ENCODE measurements at places on chromosomes 3 and 15.
A peak's percentile ranks its signal among the peaks of the same experiment; 100 is the strongest.

GRCh38 chr3:155805204-155805801 is 775 bp downstream of the C3orf33 start:
- peak; percentile 5 for DNase-seq

DNA sequence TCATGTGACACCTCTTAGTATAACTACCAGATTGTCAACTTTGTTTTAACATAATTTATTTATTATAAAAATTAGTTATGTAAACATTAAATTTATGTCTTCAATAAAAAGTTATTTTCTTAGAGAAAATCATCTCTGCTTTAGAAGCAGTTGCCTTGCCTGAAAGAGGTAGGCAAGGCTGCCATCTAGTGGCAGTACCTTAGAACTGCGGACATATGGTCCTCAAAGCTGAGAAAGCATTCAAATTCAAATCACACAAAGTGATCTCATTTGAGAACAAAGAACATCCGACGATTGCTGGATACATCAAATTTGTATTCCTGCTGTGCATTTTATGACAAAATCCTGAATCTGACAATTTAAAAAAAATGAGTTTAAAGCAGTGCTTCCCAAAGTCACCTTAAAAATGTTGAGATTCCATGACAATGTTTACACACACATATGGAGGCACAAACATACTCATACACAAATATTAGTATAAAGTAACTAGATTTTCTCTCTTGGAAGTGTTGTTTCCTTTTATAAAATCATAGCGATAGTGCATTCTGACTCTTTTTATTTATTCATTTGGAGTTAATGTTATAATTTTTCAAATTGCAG is 617.4 kb downstream of the CADM2 start:
- DNase-seq, result peak; percentile 42

DNA sequence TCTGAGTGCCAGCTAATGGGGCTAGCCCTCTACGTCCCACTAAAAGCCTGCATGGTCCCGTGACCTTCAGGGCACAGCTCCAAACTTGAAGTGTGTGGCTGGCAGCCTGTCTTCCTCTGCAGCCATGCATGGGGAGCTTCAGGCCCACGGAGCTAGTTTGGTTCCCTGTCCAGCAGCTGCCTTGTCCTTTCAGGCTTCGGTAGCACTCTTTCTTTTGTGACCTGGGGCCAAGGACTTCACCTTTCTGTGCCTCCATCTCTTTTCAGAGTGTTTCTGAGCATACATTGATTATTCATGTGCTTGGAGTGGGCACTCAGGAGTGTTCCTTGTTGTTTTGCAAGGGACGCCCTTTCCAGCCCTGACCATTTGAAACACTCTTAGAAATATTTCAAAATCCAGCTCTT is 155.2 kb downstream of the DNAJB8 start:
- DNase-seq, result no peak

DNA sequence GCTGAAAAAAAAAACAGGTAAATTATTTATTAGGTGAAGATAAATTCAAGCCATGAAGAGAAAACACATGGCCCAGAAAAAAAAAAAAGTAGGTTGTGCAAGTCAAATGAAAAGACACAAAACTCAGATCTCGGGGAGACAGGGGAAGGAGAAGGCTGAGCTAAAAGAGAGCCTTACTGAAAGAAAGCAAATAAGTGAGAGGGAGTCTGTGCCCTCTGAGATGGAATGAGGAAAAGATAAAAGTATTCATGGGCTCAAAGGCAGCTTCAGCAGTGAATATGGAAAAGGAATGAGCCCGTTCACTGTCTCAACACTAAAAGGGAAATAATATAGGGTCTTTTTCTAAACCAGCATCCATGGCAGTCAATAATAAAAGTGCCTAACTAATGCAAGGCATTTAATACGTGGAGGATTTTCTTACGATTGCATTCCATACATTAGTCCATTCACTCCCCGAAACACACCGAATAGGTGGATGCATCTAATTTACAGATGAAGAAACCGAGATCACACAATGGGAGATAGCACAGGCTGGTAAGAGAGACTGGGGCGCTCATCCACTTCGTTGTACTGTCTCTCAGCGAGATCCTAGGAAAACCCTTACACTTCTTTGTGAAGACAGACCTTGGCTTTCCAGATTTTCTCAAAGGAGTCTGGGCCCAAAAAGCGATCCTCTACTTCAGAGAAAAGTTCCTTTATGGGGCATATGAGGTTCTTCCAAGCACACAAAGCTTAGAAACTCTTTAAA is 1.1 kb downstream of the TFDP2 start:
- DNase-seq, result peak; percentile 5

DNA sequence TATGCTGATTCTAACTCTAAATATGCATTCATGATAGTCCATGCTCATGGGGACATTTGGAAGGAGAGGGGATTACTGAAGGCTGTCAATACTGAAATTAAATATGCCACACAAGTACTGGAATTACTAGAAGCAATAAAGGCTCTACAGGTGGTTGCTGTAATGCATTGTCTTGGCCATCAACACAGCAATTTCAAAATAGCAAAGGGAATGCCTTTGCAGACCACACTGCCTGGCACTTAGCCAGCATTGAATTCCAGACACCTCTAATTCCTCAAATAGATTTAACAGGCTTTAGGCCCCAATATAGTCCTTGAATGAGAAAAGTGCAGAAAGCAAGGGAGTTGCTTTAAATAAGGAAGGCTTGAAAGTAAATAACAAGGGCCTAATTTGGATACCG is 115.8 kb upstream of the PLCL2 start:
- DNase-seq, result no peak

- no peak for DNase-seq
Measured at GRCh38 chr3:56590814-56591213, 33.8 kb downstream of the CCDC66 start.

GRCh38 chr3:63753567-63753966 is 65.5 kb upstream of the C3orf49 start:
- DNase-seq, result no peak

DNA sequence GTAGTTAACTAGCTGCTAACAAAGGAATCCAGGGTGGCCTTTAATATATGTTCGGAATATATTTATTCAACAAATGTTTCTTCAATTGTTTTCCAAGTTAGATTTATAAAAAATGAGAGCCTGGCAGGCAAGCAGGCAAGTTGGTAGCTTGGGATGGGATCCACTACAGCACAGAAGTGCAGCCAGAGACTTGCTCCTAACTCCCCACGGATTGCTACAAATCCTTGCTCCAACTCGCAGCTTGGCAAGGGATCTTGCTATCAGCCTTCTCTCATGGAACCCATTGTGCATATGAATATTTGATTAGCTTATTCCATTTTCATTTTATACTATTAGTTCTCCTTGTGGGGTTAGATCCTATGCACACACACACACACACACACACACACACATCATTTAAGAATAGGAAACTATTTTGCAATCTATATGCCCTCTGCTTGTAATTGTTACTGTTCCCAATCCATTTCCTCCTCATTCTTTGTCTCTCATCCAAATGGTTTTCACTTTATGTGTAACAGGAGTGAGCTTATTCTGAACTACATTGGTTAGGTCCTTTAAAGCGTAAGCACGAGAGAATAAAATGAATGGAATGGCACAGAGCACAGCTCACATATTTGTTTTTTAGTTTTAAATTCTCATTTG is 505.6 kb downstream of the LPP start:
- DNase-seq, result no peak

GRCh38 chr15:66586155-66586976 is 20.6 kb upstream of the LCTL start:
- DNase-seq, result no peak

GRCh38 chr15:73637527-73637926 is 4.3 kb upstream of the NPTN start:
- DNase-seq, result no peak

GRCh38 chr3:64209866-64210621 is 15.2 kb downstream of the PRICKLE2 start:
- DNase-seq, result no peak

DNA sequence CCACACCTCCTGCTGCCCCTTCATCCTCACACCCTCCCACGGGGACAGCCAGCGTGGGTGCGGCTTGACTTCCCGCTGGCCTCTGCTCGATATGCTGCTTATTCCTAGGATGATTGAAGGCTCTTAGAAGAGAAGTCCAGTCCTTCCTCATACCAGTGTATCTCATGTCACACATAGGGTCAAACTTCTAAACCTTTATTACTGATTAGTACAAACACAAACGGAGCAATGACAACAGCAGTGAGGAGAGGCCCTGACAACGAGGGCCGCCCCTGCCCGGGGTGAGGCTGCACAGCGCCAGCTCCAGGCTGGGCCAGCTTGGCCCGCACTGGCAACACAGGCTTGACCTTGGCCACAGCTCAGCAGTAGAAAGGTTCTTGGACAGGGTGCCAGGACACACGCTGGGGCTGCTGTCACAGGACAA is 3.7 kb downstream of the CIB1 start:
- no peak for DNase-seq

DNA sequence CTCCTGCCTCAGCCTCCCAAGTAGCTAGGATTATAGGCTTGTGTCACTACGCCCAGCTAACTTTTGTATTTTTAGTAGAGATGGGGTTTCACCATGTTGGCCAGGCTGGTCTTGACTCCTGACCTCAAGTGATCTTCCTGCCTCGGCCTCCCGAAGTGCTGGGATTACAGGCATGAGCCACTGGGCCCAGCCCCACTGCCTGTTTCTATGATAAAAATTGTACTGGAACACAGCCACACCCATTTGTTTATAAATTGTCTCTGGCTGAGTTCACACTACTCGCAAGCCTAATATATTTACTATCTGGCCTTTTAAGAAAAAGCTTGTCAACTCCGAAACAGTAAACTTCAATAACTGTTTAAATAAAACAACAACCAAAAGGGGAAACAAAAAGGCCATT is 309.4 kb upstream of the WNT5A start:
- DNase-seq, result no peak

GRCh38 chr3:111747490-111747889 is 111.6 kb upstream of the PHLDB2 start:
- DNase-seq, result no peak

DNA sequence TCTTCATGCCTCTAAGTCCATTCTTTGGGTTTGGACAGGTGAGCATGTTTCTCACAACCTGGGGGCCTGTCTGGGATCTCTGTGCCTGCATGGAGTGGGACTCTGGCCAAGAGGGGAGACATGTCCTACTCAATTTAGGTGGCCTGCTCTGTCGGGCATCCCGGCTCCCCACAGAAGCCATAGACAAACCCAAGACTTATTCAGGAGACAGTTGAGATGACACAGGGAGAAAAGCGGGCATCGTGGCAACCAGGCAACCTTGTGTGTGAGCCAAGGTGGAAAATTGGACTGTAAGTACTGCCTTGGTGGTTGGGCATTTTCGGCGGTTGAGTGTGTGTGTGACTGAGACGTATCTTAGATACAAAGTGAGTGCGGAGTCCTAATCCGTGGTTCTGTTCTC is 40.5 kb downstream of the PPCDC start:
- no peak for DNase-seq

- DNase-seq, result peak; percentile 22
Measured at GRCh38 chr3:134373271-134374104, 759 bp downstream of the AMOTL2 start.

DNA sequence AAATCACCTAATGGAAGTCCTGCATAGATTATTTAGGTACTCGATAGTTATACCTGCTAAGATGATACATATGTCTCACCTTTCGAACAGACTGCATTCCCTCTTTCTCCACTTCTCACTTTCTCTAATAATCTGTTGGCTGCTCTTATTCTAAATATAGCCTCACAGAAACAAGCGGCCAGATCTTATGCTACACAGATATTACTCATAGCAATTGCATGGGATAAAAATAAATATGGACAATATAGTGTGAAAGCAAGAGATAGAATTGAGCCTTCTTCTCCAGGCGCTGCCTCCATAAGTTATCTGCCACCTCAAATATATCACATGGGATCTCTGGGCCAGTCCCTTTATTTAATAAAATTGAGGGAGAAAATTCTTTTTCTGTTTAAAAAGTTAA is 29.5 kb upstream of the TGFBR2 start:
- DNase-seq, result no peak

DNA sequence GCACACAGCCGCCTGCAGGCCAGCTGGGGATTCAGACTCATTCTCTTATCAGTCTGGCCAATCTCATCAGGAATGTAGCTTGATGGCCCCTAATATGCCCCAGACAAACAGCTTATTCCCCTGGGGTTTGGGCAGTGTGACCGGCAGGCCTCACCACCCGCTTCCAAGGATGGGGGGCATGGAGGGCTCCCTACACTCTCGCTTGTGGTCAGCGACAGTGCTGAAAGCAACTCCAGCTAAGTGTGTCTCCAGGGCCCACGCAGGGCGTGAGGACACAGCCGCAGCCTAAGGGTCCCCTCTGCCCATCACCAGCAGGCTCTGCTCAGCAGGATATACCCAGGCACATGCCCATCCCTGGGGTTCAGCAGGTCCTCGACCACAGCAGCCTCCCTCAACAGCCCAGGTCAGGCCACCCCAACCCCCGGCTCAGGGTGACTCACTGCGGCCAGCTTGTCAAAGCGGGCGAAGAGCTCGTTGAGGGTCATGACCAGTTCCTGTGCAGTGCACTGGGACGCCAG is 116.7 kb downstream of the ADCY5 start:
- no peak for DNase-seq

- DNase-seq, result no peak
Measured at GRCh38 chr3:64765947-64766346, 78.1 kb upstream of the ADAMTS9 start.

DNA sequence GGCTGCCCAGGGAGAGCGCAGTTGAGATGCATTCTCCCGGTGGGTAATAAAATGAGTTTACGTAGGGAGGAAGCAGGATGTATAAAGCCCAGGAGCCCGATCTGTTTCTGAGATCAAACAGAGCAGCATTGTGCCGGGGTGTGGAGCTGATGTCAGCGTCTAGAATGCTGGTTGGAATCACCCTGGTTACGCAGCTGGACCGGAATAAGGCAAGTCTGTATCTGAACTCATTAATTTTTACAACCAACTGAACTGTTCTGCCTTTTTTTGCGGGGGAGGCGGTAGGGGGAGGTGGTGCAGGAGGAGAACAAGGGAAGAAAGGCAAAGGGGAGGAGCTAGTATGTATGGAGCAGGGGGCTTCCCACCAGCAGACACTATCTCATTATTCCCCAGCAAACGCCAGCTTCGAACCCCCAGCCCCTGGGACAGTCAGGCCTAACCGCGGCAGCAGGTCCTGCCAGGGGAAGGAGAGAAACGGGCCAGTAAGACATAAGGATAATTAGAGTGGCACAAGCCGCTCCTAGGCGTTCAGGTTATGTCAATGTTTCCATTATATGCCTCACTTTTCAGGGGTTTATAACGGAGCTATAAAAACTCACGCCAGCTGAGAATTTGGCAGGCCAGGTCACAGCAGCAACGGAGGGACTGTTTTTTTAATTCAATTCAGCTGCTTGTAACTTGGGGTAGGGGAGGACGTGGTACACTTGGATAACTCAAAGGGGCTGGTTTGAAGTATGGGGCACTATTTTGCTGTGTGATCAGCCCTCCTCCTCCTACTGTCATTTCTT is 175.3 kb upstream of the HES1 start:
- no peak for DNase-seq

- DNase-seq, result no peak
Measured at GRCh38 chr3:71419369-71419768, 164.2 kb downstream of the FOXP1 start.

- DNase-seq, result peak; percentile 26
Measured at GRCh38 chr3:43727930-43728329, 37.2 kb downstream of the ABHD5 start.

GRCh38 chr3:174072675-174073074 is 675.1 kb downstream of the NLGN1 start:
- no peak for DNase-seq

GRCh38 chr3:155184011-155184410 is 103.9 kb downstream of the MME start:
- peak; percentile 33 for DNase-seq

- DNase-seq, result no peak
Measured at GRCh38 chr3:131329774-131330173, 51.8 kb upstream of the NUDT16 start.

- no peak for DNase-seq
Measured at GRCh38 chr3:127551178-127551577, 39.4 kb downstream of the TPRA1 start.

- DNase-seq, result no peak
Measured at GRCh38 chr15:72840114-72840513, 56.6 kb upstream of the ADPGK start.

Data from suppressor macrophage treated with lipopolysaccharide for 4 hours (primary cell).